GM23248 (cell line): ENCODE measurements at places on chromosomes 4 and X.

- DNase-seq: no peak
These were observed 13.7 kb downstream of the BMX start for GRCh38 chrX:15514279-15514678.

DNA sequence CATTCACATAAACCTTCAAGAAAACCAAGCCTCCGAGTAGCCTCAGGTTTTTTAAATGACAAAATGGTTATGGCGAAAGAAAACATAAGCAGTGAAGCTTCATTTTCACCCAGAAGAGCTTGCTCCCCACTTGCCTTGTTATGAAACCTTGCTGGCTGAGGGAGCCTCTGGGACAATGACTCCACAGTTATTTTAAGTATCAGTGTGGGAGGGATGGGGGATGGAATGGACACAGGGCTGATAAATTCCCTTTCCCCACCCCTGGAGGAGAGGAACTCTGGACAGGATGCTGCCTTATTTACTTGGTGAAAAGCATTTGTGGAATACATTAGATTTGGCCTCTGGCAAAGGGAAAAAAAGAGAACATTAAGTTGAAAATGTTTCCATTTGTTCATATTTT lies 220.7 kb upstream of the CNKSR2 start:
- DNase-seq: peak; percentile 72

DNA sequence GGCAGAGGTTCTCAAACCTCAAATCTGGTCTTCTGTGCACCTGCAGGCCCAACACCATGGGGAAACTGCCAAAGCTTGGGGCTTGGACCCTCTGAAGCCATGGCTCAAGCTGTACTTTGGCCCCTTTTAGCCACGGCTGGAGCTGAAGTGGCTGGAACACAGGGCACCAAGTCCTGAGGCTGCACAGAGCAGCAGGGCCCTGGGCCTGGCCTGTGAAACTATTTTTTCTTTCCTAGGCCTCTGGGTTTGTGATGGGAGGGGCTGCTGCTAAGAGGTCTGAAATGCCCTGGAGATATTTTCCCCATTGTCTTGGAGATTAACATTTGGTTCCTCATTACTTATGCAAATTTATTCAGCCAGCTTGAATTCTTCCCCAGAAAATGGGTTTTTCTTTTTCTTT lies 18.3 kb upstream of the PI4K2B start:
- DNase-seq: no peak

DNA sequence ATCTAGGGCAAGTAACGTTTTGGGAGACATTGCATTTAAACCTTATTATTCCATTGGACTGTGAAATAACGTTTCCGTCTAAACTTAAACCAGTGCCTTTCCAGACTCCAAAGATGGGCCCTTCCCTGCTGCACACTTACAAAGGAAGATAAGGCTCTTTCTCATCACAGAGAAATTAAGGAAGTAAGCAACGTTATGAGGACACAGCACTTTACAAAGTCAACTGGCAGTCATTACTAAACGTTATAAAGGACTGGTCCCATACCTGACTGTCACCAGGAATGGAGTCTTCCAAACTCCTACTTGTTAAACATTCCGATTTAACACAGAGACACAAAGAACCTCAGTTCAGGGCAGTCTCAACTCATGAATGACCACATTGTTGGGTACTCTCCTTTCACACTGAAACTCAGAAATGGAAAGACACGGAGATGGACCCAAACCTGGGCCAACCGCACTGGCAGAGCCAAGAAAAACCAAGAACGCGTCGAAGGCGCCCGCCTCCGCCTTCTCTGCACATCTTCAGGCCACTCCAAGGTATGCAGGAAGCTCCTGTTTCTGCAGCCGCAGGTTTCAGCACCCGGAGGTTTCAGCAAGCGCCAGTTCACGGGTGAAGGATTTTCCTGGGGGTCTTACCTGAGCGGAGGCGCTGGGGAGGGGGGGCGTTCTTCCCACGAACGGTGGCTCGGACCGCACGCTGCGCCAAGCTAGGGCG lies 670 bp downstream of the PAPSS1 start:
- peak; percentile 66 for DNase-seq

- peak; percentile 58 for DNase-seq
These were observed 63.8 kb upstream of the TAPT1 start for GRCh38 chr4:16289897-16290554.

- peak; percentile 95 for DNase-seq
These were observed 7.1 kb downstream of the CPZ start for GRCh38 chr4:8599657-8600056.
